Stimulated activated CD4-positive, alpha-beta T cell treated with anti-CD3 and anti-CD28 coated beads, Interleukin-1b, Interleukin-23, amount 100 ng/mL, for 4 hours (primary cell): ENCODE measurements at places on chromosomes 7 and 10.
A peak's percentile ranks its signal among the peaks of the same experiment; 100 is the strongest.

- no peak for DNase-seq
These were observed 25.2 kb upstream of the DMTF1 start for GRCh38 chr7:87127019-87127418.

- no peak for DNase-seq
These were observed 39.2 kb downstream of the ENO4 start for GRCh38 chr10:116888380-116889055.

GRCh38 chr10:103525901-103526300 lies 32.4 kb downstream of the NEURL1 start:
- DNase-seq = no peak

GRCh38 chr7:40437498-40437897 lies 302.7 kb downstream of the SUGCT start:
- no peak for DNase-seq

- DNase-seq = no peak
These were observed 55.4 kb upstream of the RAB11FIP2 start for GRCh38 chr10:118102121-118102520.

GRCh38 chr7:142807855-142808460 lies 37.2 kb downstream of the PRSS2 start:
- DNase-seq = no peak

DNA sequence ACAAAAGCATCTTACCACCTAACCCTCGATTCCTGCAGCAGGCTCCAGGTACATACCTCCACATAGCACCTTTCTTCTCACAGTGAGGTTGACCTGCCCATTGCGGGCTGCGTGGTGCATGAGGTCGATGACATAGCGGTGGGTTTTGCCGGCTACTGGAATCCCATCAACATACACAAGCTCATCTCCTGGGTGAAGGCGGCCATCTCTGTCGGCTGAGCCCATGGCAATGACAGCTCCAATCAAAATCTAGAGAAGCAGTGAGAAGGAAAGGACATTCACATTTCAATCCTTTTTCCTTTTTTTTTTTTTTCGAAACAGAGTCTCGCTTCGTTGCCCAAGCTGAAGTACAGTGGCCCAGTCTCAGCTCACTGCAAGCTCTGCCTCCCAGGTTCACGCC lies 369.3 kb downstream of the PHTF2 start:
- DNase-seq = no peak

- DNase-seq = no peak
These were observed 135.0 kb downstream of the GRK5 start for GRCh38 chr10:119342335-119342734.

DNA sequence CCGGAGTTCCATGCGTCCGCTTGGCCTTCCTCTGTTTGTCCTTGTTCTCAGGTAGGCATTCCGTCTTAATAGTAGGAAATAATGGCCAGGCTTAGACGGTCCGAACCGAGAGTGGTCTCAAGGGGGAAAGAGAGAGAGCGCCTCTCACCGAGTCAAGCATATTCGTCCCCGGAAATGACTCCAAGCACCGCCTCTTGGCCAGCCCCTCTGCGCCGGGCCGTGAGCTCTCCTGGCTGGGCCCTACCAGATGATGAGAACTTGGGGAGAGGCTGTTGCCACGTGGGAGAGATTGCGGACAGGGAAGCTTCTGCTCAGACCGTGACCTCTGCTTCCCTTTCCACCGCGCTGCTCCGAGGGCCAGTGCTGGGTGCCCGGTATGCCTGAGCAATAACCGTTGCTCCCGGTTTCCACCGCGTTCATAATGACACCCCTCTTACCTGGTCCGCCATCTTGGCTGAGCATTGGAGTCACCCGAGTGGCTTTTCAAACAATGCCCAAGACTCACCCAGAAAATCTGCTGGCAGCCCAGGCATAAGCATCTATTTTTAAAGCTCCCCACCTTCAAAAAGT lies 251.1 kb upstream of the SHH start:
- DNase-seq = no peak

DNA sequence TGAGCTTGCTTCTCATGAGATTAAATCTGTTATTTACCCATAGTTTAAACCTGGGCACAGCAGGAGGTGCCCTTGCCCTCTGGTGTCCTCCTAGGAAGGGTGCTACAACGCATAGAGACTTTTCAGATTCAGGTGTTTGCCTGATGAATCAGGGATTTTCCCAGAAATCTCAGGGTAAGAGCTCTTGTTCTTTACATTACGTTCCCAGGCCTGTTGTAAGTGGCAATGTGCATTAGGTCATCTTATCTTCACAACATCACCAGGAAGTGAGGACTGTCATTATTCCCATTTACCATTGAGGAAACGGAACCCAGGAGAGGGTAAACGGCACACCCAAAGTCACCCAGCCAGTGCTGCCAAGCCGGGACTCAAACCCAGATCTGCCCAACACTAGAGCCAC lies 73.0 kb downstream of the NHLRC2 start:
- DNase-seq = no peak

- DNase-seq = no peak
These were observed 21.8 kb downstream of the RP9 start for GRCh38 chr7:33087356-33087755.

DNA sequence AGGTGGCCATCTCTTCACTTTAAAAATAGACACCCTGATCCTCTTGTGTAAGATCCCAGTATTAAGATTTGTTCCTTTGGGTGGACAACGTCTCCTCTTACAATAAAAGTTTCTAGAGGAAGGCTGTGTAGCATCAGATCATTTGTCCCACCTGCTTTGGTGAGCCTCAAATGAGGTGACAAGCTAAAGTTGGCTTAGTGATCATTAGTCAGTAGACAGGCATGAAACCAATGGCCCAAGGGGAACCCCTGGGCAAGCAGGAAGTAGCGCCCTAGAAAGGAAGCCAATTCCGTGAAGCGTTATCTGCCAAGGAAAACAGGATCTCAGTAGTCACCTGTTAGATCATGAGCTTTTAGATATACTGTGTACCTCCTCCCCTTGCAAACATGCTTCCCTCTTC lies 66.8 kb downstream of the PCGF5 start:
- no peak for DNase-seq

GRCh38 chr7:149605696-149606095 lies 108.1 kb upstream of the ZNF746 start:
- DNase-seq = no peak

GRCh38 chr10:107498983-107499382 lies 334.5 kb upstream of the SORCS1 start:
- DNase-seq = no peak

GRCh38 chr10:73809061-73809818 lies 2.2 kb downstream of the NDST2 start:
- no peak for DNase-seq

- peak; percentile 32 for DNase-seq
These were observed 23.9 kb downstream of the SCD start for GRCh38 chr10:100370714-100371481.

DNA sequence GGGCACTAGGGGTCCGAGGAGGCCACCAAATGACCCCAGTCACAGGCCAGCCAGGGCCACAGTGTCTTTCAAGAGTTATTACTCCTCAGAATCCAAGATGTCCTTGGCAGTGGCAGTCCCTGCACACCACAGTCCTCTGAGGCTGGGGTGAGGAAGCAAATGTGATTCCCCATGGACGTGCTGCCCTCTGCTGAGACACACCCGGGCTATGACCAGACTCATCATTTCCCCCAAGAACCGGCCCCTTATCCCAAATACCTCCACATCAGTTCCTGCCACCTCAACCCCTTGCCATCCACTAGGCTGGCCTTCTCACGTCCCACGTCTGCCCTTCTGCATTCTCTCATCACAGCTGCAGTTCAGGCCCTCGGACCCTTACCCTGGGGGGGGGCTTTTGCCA lies 5.0 kb downstream of the PRKAG2 start:
- no peak for DNase-seq
